ENCODE measurements at places on chromosomes 5 and 9. TPM values are rescaled to one million over a fixed set of nuclear protein-coding genes. Genes with fewer than 3 reads are reported as not detected.

DNA sequence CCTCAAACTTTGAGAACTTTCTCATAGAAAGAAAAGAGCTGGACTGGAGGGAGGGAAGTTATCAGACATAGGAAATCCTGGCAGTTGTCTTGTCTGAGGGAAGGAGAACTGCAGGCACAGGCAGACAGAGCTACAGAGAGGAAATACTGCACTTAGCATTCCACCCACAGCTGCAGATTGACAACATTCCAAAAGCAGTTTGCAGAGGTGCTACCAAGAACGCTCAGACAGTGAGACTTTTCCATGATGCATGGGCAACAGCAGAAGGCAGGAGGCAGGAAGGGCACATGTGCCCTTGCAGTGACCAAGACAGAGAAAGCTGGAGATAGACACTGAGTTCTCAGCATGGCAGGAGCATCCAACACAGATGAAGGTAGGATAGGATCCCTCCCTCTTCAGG, 327.5 kb upstream of the ZNF462 start:
- H3K4me3 ChIP-seq, result no peak overlapping the region
- H3K27me3 ChIP-seq, result no peaks in the 10 kb centered on the region

DNA sequence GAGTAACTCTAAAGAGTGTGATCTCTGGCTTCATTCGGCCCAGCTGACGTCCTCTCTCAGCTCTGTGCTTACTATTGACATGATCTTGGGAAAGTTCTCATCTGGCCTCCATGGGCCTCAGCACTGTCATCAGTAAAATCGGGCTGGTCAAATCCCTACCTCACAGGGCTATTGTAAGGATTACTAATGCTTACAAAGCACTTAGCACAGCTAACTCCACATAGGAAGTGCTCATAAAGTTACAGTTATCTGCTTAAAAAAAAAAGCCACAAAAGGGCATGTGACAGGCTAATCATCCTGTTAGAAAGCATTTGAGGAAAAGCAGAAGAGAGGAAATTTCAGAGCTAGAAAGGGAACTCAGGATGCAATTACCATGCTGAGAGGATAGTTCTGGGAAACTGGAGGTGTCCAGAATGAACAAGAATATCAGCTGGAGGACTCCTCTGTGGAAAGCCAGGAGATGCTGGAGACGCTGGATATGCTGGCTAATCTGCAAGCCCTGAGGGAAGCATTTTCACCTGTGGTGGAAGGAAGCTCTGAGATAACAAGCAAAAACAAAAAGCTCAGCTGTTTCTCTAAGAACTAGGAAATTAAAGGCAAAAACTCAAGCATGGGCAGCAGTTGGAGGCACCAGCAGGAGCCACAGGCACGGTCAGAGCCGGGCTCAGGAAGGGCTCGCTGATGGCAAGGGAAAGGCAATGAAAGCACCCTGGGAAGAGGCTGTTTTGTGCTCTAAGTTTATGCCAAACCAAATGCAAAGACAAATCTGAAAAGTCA, 4.4 kb upstream of the BHMT start:
- H3K4me3 ChIP-seq, result no peak overlapping the region
- H3K36me3 ChIP-seq, result no peaks in the 10 kb centered on the region
- no peak overlapping the region for H3K27ac ChIP-seq
- peaks cover 74% of the 10 kb centered on the region for H3K27me3 ChIP-seq

GRCh38 chr9:111483439-111483857, 735 bp downstream of the ECPAS start:
- peaks cover 4% of the 10 kb centered on the region for H3K27me3 ChIP-seq
- no peaks in the 10 kb centered on the region for H3K36me3 ChIP-seq
- DNase-seq, result no peak

GRCh38 chr9:20786807-20787206, 102.7 kb downstream of the FOCAD start:
- DNase-seq, result no peak
- no peak overlapping the region for H3K4me3 ChIP-seq
- H3K4me1 ChIP-seq, result no peaks in the 10 kb centered on the region
- H3K36me3 ChIP-seq, result peaks cover 10% of the 10 kb centered on the region
- no peak overlapping the region for H3K27ac ChIP-seq
- no peaks in the 10 kb centered on the region for H3K27me3 ChIP-seq

The TERT gene
- 5.6 TPM for total RNA-seq

The TMEM174 gene
- total RNA-seq, result not detected

All from neural crest cell (in vitro differentiated cells).